ENCODE measurements at places on chromosomes 3 and 15. TPM values are rescaled to one million over a fixed set of nuclear protein-coding genes. Genes with fewer than 3 reads are reported as not detected.

The ANKUB1 gene
- total RNA-seq, result not detected

The CKMT1A gene
- total RNA-seq, result 2.8 TPM

The LDHAL6B gene
- not detected for total RNA-seq

The CTDSPL gene
- 16.4 TPM for total RNA-seq

The MAPKAPK3 gene
- 28.0 TPM for total RNA-seq

The DPPA2 gene
- not detected for total RNA-seq

The CCR2 gene
- not detected for total RNA-seq

The CASR gene
- total RNA-seq, result not detected

The DAG1 gene
- 59.8 TPM for total RNA-seq

The ANKRD63 gene
- total RNA-seq, result 0.46 TPM

The SPESP1 gene
- total RNA-seq, result not detected

The MINAR1 gene
- 0.61 TPM for total RNA-seq
